ENCODE measurements at places on chromosomes 2 and 18. TPM values are rescaled to one million over a fixed set of nuclear protein-coding genes. Genes with fewer than 3 reads are reported as not detected.

Gene CLEC4F
- polyA plus RNA-seq: not detected

Gene LAMA1
- 73.8 TPM for polyA plus RNA-seq

Gene NOSTRIN
- polyA plus RNA-seq: 37.4 TPM

GRCh38 chr18:58570360-58571064, 58.4 kb downstream of the ALPK2 start:
- DNase-seq: no peak

DNA sequence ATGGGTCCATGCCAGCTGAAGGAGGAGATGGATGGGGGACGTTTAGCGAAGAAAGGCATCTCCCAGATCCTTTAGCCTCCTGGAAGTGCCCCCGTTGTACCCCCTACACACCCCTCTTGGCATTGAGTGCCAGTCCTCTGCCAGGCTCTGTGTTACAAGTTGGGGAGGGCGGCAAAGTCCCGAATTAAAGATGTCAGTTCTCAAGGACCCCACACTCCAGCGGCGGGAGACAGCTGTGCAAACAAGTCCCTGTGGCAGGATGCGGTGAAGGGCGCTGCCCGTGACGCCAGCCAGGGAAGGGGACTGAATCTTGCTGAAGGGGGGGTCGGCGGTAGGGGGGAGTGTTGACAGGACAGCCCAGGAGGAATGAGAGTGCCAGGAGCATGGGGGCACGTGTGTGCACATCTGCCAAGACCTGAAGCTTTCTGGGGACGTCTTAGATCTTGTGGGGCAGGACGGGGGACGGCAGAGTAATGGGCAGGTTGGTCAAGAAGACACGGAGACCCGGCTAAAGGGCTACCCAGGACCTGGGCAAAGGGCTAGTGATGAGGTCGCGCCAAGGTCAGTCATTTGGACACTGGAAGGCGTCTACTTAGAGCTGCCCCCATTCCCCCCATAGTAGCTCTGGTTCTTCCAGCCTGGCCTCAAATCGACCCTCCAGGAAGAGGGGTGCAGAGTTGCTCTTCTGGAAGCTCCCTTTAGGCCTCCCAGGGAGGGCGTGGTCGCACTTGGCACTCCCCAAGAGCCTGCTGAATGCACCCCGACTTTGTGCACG, 2.8 kb upstream of the CTDSP1 start:
- no peak for DNase-seq

DNA sequence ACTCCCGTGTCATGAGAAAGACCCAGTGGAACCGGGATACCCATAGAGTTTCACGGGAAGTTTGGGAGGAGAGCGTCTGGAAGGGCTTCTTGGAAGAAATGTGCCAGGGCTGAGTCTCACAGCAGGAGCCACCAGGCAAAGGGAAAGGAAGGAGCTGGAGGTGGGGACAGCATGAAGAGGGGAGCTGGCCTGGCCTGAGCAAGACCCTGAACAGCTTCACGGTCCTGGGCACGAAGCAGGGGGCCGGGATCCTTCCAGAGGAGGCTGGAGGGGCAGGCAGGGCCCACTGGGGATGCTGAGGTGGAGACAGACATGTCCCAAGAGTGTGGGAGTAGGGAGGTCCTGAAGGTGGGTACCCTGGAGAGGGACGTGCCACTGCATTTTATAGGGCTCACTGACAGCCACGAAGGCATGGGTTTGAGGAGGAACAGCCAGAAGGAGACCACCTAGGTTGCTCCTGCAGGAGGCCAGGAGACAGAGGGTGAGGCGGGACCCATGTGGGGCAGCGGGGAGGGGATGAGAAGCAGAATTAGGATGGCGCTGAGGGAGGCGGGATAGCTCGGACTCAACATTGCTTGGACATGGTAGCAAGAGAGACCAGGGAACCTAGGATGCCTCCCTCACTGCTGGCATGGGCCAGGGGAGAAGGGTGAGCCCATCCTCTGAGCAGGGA, 168.1 kb upstream of the ID2 start:
- DNase-seq: no peak

- no peak for DNase-seq
These were observed 30.1 kb downstream of the CYP1B1 start for GRCh38 chr2:38045811-38046210.

DNA sequence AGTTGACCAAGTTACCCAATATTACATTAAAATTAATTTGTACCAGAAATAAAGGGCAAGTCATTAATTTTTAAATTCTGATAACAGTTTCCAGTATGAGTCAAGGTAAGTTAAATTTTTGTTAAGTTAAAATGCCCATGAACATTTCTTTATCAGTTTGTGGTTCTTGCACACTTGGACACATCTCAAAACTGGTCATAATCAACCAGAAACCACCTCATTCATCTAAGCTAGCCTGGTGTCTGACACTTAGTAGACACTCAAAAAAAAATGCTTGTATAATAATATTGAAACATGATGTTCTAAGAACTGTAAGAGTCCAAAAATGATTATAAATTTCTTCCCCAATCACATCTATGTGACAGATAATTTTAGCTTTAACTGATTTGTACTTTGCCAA, 62.4 kb downstream of the SATB2 start:
- DNase-seq: no peak

GRCh38 chr18:8726281-8726680, 20.9 kb downstream of the MTCL1 start:
- no peak for DNase-seq

DNA sequence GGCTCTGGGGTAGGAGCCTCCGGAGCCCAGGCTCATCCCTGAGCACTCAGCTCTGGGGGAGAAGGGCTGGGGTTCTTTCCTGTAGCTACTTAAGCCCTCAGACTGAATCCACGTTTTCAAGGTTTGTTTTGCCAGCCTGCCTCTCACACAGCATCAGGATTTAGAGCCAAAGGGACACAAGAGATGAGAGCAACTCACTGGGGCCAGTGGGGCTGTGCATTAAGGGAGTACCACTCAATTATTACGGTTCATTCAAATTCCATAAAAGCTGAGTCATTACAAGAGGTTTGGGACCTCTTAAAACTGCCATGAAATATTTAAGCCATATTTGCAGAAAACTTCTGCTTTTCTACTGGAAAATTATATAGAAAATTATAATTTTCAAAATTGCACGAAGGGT, 17.1 kb upstream of the SNED1 start:
- no peak for DNase-seq

DNA sequence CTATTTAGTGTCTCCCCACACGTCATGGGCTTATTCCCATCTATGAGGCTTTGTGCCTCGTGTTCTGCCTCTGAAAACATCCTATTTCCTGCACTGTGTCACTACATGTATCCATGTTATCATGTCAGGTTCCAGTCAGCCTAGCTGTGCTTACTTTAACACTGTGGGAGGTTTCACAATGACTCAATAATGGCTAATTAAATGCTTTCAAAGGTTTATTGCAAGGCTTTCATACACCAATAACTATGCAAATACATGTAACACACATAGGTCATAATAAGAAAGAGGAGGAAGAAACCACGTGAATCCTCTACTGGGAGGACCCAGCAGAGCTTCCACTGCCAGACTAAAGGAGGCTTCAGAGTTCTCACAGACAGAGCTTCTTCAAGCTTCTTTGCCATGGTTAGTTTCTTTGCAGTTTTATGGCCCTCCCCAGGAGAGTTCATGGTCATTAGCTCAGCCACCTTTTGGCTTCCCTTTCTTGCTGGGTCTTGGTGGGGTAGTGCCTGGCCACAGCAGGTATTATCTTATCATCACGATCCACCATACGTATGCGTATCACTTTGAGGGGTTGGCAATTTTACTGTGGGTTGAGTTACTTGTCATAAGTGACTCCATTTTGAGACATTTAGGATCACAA, 5.1 kb upstream of the COLEC12 start:
- DNase-seq: no peak

All from right renal cortex interstitium (tissue), 3 donors.